Brain pericyte (primary cell): ENCODE measurements at places on chromosomes 16 and 17.

GRCh38 chr16:78289373-78289772 lies 189.9 kb downstream of the WWOX start:
- no peak for DNase-seq

- no peak for DNase-seq
These were observed 65.4 kb downstream of the MRC2 start for GRCh38 chr17:62692721-62693431.

- DNase-seq: no peak
These were observed 68.6 kb downstream of the HAPSTR1 start for GRCh38 chr16:9159839-9160550.

DNA sequence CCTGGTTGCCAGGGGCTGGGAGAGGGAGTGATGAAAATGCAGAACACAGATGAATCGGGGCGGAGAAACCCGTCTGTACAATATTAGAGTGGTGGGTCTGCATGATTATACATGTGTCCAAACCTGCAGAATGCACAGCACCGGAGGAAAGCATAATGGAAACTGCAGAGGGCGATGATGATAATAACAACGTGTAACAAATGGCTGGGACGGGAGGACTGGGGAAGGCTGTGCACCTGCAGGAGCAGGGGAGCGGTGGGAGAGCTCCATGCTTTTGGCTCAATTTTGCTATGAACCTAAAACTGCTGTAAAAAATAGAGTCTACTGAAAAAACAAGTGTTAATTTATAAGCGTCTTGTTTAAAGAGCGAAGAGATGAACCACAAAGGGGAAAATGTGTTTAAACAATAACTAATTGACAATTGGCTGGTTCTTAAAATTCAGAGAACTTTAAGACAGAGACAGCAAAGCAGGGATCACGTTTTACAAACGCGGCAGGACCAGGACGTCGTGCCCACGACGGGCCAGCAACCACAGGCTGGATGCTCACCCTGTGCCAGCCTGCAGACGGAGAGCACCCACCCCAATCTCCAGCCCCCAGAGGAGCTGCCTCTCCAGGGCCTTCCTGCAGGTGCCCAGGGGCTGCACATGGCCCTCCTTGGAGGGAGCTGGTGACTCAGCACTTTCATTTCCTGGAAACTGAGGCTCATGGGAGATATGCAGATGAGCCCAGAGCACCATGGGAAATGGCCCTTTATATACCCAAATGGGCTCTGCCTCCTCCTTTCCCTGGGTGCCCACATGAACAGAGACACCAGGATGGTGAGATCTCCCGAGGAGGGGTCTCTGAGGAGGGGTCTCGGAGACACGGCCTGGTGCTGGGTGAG lies at the start of gene TEX19:
TSS of gene TEX19 (plus strand) at position 783 of the 886 bp plus-strand sequence. CDS start 2,904 bp downstream, outside the sequence.
- no peak for DNase-seq

DNA sequence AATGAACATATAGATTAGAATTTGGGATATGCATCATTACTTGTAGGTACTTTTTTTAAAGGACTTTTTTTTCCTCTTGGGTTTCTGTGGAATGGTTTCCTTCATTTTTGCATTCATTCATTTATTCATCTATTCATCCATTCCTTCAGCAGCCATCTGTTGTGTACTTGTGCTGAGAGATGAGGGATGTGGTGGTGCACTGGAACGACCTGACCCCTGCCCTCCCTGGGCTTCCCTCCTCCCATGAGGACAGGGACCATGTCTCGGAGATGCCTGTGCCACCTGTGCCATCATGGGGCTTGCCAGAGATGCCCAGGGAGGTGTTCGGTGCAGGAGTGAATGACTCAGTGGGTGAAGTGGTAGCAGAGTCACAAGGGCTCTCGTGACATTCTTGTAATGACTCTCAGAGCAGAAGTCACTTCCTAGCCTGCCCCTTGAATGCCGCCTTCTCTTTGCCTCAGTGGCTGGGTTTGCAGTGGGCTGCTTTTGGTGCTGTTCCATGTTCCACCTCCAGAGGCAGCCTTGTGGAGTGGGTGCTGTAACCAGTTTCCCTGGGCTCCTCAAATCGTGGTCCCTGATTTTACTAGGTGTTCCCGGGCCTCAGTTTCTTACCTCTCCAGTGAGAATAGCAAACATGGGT lies 43.9 kb downstream of the CLEC16A start:
- no peak for DNase-seq

- DNase-seq: no peak
These were observed 259.4 kb upstream of the AXIN2 start for GRCh38 chr17:65820811-65821210.

DNA sequence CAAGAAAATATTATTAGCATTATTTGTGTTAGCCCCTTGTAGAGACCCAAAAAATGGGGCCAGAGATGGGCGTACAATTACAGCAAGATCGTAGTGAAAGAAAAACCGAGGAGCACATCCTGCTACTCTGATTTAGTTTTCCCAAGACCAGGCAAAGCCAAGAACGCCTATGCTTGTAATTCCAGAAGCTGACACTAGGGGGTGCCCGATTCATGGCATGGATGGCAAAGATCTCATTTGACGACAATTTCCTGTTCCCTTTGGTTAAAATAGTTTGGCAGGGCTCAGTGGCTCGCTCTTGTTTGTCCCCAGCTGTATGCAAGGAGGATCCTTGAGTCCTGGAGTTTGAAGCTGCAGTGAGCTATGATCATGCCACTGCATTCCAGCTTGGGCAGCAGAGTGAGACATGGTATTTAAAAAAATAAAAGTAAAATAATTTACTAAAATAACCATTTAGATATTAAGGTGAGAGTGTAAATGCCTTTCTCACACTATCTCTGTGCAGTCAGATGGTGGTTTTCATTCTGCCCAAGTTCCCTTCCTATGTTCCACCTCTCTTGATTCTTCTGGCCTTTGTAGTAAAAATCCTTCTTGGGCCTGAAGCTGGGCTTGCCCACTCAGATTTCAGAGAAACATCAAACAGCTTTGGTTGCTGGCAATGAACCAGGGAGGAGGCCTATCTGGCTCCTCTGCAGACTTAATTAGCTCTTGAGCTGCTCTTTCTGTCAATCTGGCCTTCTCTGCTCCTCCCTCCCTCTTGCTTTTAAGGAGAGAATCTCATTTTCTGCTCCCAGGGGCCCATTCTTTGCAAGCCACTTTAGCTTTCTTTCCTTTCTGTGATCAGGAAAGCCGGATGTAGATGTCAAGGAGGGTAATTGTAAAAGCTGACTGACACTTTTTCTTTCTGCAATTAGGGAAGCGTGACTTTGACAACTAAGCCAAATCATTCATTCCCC lies 31.2 kb downstream of the TMEM238L start:
- DNase-seq: no peak

DNA sequence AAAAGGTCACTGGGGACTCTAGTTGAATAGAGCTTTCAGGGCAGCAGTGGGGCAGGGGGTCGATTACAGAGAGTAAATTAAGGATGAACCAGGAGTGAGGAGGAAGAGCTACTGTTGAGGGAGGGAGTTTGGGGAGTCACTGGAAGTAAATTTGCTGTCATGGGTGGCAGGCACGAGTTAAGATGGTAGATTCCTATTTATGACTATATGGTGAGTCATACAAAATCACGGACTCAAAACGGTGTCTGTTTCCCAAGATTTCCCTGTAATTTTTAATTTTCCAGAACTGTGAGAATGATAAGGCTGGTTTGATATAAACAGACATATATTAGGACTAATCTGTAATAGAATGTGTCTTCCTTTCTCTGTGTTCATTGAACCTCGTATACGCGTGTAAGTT lies 287.6 kb upstream of the GOT2 start:
- DNase-seq: no peak

DNA sequence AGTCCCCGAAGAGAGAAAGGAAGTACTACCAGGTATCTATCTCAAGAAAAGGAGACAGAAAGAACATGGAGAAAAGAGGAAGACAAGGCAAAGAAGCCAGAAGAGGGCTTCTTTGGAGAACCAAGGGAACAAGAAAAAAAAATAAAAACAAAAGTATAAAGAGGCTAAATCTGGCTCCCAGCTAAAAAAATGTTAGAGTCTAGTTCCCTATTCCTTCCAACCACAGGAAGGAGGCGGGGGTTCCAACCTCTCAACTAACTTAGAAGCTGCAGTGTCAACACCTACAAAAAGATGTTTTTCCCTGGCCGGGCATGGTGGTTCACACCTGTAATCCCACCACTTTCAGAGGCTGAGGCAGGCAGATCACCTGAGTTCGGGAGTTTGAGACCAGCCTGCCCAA lies 13.4 kb downstream of the UTP6 start:
- DNase-seq: no peak

DNA sequence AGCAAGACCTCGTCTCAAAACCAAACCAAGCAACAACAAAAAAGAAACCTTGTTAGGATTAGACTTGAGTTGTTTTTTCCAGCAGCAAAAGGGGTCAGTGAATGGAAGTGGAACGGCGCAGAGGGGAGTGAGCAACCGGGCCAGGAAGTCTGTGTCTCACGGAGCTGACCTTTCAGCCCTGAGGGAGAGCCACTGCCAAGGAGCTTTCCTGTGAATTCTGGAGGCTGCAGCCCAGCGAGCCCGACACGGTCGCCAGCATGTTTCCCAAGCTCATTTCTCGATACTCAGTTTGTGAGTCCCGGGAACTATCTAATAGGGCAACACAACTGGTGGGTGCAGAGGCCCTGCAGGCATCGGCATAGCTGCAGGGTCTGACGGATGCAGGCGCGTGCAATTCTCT lies 19.6 kb downstream of the TELO2 start:
- DNase-seq: no peak

- no peak for DNase-seq
These were observed 108.2 kb downstream of the RPTOR start for GRCh38 chr17:80652756-80653330.

- no peak for DNase-seq
These were observed 10.6 kb downstream of the MSI2 start for GRCh38 chr17:57266902-57267311.

DNA sequence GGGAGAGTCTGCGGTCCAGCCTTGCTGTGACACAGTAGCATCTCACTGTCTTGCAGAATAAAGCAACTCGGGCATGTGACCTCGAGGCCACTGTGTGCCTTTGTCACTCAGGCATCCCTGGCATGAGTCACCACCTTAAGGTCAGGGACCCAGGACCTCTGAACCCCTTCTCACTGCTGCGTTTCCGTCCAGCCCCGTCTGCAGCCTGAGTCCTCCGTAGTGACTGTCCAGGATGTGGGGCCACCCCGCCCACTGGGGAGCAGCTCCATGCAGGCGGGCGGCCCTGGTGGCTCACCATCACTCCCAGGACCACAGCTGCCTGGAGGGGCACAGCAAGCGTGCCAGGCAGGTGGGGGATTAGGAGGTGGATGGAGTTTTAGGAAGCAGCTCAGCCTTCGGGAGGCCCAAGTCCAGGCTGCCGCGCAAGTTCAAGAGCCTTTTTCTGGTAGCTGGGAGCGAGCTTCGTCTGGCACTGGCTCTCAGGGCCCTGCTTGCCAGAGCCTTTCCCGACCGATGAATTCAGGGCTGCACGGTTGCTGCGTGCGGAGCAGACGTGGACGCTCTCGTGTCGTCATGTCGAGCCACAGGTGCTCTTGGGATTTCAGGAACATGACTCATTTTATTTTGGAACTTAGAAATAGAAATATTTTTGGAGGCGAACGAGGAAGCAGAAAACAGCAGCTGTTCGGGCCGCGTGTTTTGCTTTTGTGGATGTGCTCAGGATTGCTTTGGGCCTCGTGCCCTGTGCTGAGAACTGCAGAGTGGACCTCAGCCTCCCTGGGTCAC lies 16.8 kb downstream of the KCTD5 start:
- DNase-seq: no peak

GRCh38 chr17:68820825-68821481 lies 134.2 kb downstream of the ABCA8 start:
- no peak for DNase-seq

GRCh38 chr17:10797476-10798328 lies 6.2 kb downstream of the TMEM238L start:
- no peak for DNase-seq

GRCh38 chr16:725041-725376 lies 1.2 kb downstream of the CCDC78 start:
- DNase-seq: no peak

- no peak for DNase-seq
These were observed 22.3 kb upstream of the ZFPM1 start for GRCh38 chr16:88430524-88431446.

GRCh38 chr16:82197540-82198240 lies 27.7 kb upstream of the MPHOSPH6 start:
- DNase-seq: no peak

GRCh38 chr16:62167551-62167950 lies 131.3 kb upstream of the CDH8 start:
- DNase-seq: no peak

GRCh38 chr17:70896843-70897242 lies 727.5 kb downstream of the KCNJ2 start:
- no peak for DNase-seq

GRCh38 chr16:80554033-80554432 lies 13.2 kb downstream of the DYNLRB2 start:
- DNase-seq: no peak

- no peak for DNase-seq
These were observed 243.9 kb upstream of the MYOCD start for GRCh38 chr17:12421646-12422306.

DNA sequence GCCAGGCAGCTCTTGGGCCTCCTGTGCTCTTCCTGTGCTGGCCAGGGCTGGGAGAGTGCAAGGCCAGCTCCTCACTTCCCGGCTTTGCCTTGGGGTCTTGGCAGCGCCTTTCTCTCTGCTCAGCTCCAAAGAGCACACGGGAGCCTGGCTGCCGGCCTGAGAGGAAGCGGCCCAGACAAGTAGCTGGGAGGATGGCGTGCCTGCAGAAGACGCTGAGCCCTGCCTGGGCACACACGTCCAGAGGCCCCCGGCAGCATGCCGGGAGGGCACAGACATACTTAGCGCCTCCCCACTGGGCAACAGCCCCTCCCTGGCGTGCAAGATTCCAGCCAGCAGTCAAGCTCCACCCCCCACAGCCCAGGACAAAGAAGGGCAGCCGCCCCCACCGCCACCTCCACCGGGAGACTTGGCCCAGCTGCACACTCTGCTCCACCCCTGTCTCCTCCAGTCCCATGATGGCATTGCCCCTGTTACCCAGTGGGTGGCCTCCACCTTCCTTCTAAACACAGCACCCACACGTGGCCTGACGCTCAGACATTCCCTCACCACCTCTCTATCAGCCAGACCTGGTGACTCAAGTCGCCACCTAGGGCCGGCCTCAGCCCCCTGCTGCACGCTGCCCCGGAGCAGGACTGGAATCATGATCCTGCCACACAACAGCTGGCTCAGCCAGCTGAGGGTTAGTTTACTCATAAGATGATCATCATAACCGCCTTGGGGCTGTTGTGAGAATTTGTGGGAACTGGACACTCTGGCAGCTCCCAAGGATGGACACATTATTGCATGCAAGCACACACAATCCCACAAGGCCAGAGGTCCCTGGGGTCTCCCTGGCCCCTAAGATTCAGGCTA lies 12.4 kb downstream of the SGCA start:
- DNase-seq: peak; percentile 99

- no peak for DNase-seq
These were observed at the start of gene ERBB2 for GRCh38 chr17:39699818-39700147. Gene ERBB2, plus strand, starts transcription at chr17:39700064. Its CDS starts 175 bp downstream, at chr17:39700239.

DNA sequence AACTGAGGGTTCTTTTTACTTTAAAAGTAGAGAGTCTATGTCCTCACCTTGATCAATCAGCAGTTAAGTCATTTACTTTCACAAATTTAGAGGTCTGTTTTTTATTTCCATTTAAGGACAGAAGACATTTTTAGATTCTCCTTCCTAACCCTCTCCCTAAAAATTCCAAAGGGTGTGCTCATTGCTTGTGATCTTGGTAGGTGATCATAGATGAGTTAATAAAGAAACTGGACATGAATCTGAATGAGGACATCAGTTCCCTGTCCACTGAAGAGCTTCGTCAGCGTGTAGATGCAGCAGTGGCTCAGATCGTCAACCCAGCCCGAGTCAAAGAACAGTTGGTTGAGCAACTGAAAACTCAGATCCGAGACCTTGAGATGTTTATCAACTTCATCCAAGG lies 8.8 kb downstream of the RUNDC1 start:
- DNase-seq: no peak

- DNase-seq: no peak
These were observed at the start of gene WNT3 for GRCh38 chr17:46818316-46818928. Gene WNT3, minus strand, starts transcription at chr17:46818692. Its CDS starts 95 bp downstream, at chr17:46818597.
